ENCODE measurements at places on chromosomes 4 and X.

DNA sequence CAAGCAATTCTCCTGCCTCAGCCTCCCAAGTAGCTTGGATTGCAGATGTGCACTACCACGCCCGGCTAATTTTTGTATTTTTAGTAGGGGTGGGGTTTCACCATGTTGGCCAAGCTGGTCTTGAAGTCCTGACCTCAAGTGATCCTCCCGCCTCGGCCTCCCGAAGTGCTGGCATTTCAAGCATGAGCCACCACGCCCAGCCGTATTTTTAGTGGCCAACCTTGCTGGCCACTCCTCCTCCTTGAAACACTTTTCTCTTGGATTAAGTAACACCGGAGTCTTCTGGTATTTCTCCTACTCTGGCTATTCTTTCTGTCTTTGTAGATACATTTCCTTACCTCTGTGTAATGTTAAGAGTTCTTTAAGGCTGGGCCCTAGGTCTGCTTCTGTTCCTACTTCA, 11.1 kb upstream of the RPL39 start:
- DNase-seq = no peak

- no peak for DNase-seq
Measured at GRCh38 chrX:71095981-71096759, 519 bp downstream of the FOXO4 start.

GRCh38 chr4:70801265-70801809, 38.4 kb downstream of the GRSF1 start:
- no peak for DNase-seq

DNA sequence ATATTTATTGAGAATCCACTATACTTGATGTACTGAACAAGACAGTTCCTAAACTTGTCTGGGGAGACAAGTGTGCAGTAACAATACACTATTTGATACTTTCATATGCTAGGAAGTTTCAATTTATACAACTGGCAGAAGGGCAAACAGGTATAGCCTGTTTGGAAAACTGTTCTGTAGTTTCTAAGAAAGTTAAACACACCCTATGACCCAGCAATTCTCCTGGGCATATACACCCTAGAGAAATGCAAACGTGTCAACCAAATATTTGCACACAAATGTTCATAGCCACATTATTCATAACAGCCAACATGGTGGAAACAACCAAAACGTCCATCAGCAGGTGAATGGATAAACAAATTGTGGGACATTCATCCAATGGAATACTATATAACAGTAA, 64.0 kb upstream of the BRS3 start:
- no peak for DNase-seq

DNA sequence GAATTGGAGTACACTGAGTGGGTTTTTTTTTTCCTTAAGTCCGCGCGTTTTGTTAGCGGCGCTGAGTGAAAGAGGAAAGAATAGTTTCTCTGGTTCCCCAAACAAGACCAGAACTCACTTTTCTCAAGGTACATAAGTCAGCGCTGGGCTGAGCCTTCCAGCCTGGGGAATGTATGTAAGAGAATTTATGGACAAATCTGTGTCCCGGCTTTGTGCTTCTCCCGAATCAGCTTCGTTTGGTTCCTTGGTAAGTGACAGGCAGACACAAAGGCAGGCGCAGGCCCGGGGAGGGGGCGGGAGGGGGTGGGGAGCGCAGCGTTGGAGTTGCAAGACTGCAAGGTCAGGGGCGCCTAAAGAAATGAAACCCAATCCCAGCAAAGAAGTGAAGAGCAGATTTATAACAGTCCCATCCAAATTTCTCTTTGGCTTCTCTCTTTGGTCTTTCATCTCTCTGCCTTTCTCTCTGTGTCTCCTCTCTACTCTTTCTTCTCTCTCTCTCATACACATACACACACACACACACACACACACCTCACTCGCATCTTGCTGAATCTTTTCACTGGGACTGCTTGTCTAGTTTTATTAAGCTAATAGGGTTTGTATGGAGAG, 981 bp downstream of the TET2 start:
- no peak for DNase-seq

DNA sequence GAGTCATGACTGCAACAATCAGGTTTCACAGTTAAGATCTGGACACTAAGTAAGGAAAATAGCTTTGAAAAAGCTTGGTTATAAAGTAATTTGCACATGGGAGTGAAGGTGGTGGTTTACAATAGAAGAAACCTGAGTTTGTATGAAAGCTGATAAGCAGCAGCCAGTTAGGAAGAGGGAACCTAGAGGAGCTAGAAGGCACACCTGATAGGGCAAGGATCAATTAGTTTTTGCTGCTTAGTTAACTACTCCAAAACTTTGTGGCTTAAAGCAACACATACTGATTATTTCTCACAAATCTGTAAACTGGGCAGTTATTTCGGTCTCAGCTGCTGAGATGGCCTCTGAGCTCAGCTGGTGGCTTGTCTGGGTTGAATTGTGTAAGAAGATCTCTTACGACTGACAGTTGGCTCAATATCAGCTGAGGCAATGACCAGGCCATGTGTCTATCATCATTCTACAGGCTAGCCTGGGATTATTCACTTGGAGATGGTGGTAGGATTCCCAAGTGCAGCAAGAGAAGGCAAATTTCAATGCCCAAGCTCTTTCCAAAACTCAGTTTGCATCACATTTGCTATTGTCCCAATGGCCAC, 255.0 kb upstream of the PITX2 start:
- no peak for DNase-seq

DNA sequence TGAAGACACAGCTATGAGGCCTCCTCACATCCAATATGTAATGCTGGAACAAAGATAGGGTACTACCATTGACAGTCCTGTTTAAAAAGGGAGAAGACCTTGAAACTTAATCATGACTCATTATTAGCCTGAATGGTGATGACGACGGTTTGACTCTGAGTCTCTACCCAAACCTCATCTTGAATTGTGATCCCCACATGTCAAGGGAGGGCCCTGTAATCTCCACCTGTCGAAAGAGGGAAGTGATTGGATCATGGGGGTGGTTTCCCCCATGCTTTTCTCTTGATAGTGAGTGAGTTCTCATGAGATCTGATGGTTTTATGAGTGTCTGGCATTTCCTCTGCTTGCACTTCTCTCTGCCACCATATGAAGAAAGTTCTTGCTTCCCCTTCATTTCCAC, 395.3 kb upstream of the CPEB2 start:
- no peak for DNase-seq

DNA sequence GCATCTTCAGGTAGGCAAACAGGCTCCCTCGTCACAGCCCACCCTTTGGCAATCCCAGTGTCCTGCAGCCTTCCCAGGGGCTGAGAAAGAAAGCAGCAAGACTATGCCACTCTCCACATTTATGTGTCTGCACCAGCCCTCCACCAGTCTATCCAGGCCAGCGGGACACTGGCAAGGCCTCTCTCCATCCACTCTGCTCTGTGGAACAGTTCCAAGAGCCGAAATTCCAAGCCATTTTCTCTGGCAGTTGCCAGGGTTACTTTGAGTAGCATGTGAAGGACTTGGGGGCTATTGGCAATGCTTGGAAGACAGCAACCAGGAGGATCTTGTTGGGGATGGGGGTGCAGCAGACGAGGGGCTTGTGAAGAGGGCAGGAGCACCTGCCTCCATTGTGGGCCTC, 52.1 kb downstream of the TSC22D3 start:
- no peak for DNase-seq

- DNase-seq = no peak
Measured at GRCh38 chr4:161438096-161438495, 725.7 kb downstream of the FSTL5 start.

DNA sequence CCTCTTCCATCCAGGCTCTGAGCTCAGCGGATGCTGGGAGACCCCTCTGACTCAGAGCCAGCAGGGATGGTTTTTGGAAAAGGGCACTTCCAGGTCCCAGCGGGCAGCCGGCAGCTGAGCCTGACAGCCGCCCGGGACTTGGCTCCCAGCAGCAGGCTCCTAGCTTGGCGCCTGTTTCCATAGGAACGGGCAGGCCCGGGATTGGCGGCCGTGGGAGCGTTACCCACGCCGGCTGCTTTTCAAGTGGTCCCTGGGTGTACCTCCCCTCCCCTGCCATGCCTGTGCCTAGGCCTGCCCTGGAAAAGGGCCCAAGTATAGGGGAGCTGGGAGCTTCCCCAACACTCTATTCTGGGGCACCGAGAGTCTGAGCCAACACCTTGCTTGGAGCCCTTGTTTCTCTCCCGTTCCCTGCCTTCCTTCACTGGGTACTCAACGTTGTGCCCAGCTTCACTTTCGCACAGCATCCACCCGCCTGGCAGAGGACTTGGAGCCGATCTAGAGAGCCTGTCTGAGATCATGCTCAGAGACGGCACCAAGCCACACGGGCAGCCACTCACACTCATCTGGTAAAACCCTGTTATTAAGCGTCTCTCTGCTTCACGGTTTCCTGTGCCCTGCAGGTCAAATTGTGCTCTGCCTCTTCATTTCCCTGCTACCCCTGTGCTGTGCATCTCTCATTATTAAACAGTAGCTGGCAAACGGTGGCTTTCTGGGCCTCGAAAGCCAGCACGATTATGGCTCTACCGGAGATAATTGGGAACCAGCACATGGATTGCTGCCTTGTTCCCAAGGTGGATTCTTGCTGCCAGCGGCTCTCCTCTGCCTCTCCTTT, 521.5 kb downstream of the BCOR start:
- DNase-seq = no peak

DNA sequence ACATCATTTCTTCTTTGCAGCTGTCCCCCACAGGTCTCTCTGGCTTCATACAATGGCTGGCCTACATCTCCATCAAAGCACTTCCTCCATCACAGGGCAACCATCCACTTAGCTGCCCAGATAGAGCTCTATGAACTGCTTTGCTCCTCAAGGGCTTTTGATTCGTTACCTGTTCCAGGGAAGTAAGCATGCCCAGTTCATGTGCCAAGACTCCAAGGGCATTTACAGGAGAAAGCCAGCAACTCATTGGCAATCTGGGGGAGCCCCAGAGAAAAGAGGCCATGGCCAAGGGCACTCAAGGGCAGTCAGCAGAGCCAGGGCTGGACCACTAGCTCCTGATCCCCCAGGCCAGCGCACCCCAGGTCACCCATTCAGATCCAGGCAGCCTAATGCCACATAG, 24.5 kb upstream of the ZNF185 start:
- DNase-seq = no peak

DNA sequence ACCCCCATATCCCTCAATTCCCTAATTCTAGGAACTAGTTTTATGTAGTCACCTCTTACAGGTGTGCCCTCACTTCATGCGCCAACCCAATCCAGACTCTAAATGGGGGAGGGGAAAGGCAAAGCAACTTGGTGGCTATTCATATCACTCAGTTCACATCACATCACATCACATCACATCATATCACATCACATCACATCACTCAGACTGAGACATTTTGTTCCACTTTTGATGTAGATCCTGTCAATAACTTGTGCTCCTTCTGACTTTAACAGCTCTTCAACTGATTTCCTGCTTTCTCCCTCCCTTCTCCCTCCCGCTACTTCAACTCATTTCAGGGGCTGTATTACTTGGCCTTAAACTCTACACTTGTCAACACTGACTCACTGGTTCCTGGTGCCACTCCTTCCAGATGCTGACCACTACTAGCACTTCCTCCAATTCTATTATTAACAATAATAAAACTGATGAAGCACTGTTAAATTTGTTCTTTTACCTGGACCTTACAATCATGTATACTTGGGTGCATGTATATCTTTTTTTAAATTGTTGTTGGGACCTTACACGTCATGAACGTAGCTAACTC, 29.1 kb upstream of the PLS3 start:
- no peak for DNase-seq

GRCh38 chr4:71537551-71538065, 198.8 kb downstream of the SLC4A4 start:
- DNase-seq = no peak

- DNase-seq = no peak
Measured at GRCh38 chr4:180809439-180809838, 1433.8 kb upstream of the TENM3 start.

GRCh38 chr4:173370477-173371291, at the start of gene SAP30:
TSS of gene SAP30 (plus strand) at chr4:173370954. CDS start at chr4:173371183, 229 bp downstream.
- peak; percentile 99 for DNase-seq

GRCh38 chr4:125225806-125226205, 88.9 kb upstream of the FAT4 start:
- no peak for DNase-seq

- DNase-seq = peak; percentile 74
Measured at GRCh38 chr4:173525118-173526011, 4.7 kb downstream of the HAND2 start.

- no peak for DNase-seq
Measured at GRCh38 chr4:131764730-131765129, 1384.4 kb upstream of the PCDH10 start.

All from vagina (tissue), 2 donors.